Kidney epithelial cell (primary cell): ENCODE measurements at places on chromosomes 13 and 19.

- no peak for DNase-seq
These were observed 13.7 kb downstream of the RRAS start for GRCh38 chr19:49626226-49626625.

GRCh38 chr19:41682437-41682836 is 5.6 kb downstream of the CEACAM7 start:
- DNase-seq, result no peak

DNA sequence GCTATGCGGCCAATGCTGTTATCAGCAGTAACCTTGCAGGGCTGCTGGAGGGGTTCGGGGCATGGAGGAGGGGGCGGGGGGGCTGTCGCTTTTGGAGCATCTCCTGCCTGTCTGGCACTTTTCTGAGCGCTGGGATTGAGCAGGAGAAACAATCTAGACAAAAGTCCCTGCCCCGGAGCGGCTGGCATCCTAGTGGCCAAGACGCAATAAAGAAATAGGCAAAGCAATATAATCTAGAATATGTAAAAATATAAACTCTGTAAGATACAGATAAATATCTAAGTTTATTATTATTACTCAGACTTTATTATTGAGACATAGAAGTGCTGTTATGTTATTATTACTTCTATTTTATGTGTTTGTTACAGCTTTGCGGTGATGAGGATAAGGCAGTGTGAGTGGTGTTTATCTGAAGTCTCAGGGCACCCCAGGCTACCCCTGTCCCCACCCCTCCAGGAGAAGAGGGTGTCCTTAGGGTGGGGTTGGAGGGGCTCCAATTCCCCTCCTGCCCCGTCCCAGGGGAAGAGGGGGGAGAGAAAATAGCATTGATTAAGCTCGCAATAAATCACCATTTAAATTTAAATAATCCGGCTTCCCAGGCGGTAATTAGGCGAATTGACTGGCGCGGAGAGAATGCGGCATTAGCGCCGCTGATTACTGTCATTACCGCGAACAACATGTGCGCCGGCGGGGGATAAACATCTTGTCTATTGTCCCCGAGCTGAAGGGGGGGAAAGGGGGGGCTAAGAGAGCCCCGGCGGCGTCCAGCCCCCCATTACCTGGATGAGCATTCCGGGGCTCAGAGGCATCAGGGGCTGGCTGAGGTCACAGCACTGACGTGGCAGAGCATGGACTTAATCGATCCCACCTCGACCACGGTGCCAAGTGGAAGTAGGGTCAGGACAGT is 3.2 kb downstream of the NPAS1 start:
- no peak for DNase-seq

DNA sequence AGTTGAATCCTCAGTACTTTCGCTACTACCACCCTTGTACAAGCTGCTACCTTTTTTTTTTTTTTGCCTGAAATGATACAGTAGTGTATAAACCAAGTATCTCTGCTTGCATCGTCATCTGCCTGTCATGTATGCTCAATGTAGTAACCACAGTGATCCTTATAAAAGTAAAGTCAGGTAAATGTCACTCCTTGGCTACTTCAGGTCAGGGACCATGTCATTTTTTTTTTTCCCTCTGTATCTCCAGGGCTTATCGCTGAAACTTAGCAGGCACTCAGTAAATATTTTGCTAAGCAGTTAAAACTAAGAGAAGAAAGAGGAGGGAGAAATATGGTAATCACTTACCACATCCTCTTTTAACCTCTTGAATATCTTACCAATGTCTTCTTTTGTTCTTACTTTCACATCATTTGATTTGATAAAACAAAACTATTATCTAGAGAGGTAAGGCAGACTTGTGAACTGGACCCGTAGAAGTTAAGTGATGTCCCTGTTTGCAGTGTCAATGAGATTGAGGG is 96.8 kb upstream of the KLF12 start:
- no peak for DNase-seq

DNA sequence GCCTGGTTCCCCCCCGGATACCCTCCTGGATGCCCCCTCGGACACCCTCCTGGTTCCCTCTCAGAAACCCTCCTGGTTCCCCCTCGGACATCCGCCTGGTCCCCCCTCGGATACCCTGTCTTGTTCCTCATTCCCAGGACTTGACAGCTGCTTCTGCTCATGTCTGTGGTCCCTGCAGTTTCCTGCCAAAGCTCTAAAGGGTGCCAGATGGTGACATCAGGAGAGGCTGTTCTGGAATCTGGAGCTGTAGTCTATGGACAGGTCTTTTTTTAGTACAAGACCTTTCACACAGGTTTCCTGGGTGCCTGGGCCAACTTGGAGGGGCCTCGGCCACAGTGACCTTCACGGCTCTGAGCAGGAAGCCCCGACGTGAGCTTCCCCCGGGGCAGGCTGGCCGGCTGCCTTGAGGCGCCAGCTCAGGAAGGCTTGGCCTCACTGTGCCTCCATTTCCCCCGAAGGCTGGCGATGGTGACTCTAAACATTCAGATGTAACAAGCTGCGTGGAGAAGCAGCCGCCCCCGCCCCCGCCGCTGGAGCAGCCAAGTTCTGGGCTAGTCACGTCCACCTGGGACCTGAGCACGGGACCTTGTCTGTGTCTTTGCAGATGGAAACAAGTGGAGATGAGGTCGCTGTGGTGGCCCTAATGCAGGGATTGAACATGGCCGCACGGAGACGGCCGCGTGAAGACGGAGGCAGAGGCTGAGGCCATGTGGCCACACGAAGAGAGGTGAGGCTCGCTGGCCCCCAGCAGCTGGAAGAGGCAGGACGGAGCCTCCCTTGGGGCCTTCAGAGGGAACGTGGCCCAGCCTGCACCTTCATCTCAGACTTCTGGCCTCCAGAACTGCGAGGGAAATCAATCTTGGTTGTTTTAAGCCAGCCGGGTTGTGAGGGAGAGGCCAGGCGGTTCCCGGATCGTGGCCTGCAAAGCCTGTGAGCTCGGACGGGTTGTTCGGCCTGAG is 12.7 kb downstream of the SGTA start:
- DNase-seq, result no peak

- no peak for DNase-seq
These were observed 405.2 kb upstream of the PRR20A start for GRCh38 chr13:56735537-56735942.

DNA sequence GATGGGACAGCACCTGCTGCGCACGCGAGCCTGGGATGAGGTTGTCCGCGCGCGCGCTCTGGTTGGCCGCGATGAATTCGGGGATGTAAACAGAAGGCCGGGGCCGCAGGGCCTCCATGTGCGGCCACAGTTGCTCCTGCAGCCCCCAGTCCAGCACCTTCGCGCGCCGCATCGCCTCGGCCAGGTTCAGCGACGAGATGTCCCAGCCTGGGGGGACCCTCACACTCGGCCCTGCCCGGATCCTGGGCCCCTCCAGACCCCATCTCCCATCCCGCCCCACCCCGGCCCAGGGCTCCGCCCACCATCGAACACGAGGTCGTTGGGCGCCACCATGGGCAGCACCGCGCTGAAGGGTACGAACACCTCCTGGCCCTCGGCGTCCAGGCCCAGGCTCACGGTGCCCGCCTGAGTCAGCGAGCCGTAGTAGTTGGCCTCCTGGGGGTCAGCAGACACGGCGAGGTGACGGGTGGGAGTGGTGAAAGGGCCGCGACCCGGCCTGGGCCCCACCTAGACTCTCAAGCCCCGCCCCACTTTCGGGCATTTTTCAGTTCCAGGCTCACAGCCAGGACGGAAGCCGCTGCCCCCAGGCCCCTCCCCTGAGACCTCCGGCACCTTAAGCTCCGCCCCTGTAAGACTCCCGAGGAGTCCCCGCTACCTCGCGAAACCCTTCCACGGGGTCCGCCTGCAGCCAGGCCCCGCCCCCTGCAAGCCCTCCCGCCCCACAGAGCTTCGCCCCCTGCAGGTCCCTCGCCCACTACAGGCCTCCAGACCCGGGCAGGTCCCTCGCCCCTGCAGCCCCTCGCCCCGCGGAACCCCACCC is 1.1 kb downstream of the ISYNA1 start:
- no peak for DNase-seq

DNA sequence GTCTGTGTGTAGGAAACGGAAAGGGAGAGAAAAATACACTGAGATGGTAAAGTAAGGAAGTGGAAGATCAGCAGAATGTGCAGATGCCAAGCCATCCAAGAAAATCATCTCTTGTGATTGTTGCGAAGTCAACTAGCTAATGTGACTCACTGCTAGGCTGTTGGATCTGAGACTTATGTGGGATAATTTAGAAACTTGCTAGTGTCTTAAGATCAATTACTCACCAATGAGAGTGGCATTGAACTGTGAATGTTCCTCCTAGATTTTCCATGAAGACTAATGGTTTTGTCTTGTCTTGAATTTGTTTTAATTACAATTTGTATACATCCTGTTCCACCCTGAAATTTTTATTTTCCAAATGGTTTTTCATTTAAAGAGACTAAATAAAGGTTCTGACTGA is 771.6 kb downstream of the EFNB2 start:
- DNase-seq, result no peak

DNA sequence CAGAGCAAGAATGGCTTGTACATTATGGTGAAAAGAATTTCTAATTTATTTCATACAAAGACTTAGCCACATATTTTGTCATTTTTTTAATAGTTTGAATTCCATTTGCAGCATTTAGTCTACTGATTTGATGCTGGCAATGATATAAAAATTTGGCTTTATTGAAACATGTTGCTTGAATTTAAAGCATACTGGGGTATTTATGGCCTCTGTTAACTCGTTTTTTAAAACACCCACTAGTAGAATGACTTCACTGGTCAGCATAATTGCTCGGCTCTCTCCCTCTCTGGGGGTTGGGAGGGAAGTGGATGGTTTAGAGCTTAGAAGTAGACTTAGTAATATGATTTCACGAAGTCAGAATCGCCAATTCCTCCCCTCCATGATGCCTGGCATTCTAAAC is 354.9 kb upstream of the HTR2A start:
- DNase-seq, result no peak

- DNase-seq, result no peak
These were observed 17.9 kb upstream of the RNF17 start for GRCh38 chr13:24745861-24746617.
